ENCODE measurements at places on chromosomes 12 and 14. TPM values are rescaled to one million over a fixed set of nuclear protein-coding genes. Genes with fewer than 3 reads are reported as not detected.

Gene DACT1
- total RNA-seq = under 0.01 TPM

Gene NOVA1
- not detected for total RNA-seq

Gene FGF6
- not detected for total RNA-seq

Gene TEX52
- not detected for total RNA-seq

Gene PSME1
- total RNA-seq = 167 TPM

Gene ACRBP
- 0.16 TPM for total RNA-seq

Gene FOXJ2
- total RNA-seq = 6.3 TPM

Gene DBX2
- total RNA-seq = not detected

Gene SMIM41
- not detected for total RNA-seq

Gene ADSS1
- total RNA-seq = 0.91 TPM

Gene MIP
- not detected for total RNA-seq

Gene NGB
- not detected for total RNA-seq

Gene KLRG1
- total RNA-seq = 1.4 TPM

Gene DNAJC22
- total RNA-seq = not detected

Gene LMO3
- 0.04 TPM for total RNA-seq

Gene PZP
- not detected for total RNA-seq

Gene ABHD12B
- total RNA-seq = not detected

Gene IL23A
- total RNA-seq = 5.5 TPM

Gene GLT1D1
- not detected for total RNA-seq

Gene GDF3
- not detected for total RNA-seq

Gene DIO2
- not detected for total RNA-seq

Gene M6PR
- total RNA-seq = 88.7 TPM

Gene ACIN1
- 63.2 TPM for total RNA-seq

Gene TCTN1
- total RNA-seq = 13.5 TPM

Gene ASIC1
- total RNA-seq = 3.5 TPM
